ENCODE measurements at places on chromosomes 1 and 21.
A peak's percentile ranks its signal among the peaks of the same experiment; 100 is the strongest.

DNA sequence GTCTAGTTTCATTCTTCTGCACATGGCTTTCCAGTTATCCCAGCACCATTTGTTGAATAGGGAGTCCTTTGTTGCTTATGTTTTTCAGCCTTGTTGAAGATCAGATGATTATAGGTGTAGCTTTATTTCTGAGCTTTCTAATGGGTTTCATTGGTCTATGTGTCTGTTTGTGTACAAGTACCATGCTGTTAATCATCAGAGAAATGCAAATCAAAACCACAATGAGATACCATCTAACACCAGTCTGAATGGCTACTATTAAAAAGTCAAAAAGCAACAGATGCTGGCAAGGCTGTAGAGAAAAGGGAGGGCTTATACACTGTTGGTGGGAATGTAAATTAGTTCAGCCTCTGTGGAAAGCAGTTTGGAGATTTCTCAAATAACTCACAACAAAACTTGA is 321.5 kb upstream of the PTBP2 start:
- DNase-seq: no peak

DNA sequence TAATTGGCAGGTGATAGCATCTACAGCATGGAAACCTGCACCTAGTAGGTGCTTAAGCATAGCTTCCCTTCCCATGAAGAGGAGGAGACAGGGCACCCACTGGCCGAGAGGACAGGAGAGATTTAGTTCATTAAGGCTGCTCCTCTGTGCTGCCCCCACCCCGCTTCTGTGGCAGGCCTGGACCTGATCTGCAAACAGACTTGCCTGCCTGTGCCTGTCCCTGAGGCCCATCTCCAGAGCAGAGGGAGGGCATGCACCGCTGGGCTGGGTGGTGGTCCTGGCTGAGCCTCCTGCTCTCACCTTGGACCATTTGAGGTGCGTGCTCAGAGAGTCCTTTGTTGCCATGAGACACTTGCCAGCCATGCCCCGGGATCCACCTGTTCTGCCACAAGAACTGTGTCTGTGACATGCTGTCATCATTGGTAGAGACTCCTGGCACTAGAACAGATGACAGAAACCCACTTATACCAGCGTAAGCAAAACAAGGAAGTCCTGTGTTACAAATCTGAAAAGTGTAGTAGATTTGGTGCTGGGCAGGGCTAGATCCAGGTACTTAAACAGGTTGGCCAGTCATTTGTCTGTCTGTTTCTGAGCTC is 55.6 kb downstream of the PTPRF start:
- DNase-seq: no peak

- no peak for DNase-seq
Measured at GRCh38 chr1:197976368-197976767, 59.2 kb downstream of the LHX9 start.

DNA sequence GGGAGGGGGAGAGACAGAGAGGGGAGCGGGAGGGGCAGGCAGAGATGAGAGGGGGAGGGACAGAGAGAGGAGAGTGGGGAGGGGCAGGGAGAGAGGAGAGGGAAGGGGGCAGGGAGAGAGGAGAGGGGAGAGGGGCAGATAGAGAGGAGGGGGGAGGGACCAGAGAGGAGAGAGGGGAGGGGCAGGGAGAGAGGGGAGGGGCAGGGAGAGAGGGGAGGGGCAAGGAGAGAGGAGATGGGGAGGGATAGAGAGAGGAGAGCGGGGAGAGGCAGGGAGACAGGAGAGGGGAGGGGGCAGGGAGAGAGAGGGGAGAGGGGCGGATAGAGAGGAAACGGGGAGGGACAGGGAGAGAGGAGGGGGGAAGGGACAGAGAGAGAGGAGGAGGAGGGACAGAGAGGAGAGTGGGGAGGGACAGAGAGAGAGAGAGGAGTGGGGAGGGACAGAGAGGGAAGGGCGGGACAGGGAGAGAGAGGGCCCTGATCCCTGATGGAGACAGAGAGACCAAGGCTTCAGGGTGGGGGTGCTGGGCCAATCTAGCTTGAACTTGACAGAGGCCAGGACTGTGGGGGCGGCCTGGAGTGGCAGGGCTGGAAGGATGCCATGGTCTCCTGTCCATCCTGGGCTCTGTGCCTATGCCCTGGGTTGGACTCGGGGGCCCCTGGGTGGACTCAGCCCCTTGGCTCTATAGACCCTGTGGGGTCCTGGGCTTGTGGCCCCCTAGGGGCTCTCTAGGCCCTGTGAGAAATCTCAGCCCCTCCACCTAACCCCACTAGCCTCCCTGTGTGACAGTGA is 43.6 kb downstream of the DMRTB1 start:
- DNase-seq: no peak

- peak; percentile 82 for DNase-seq
Measured at GRCh38 chr1:87331365-87332241, 2.9 kb downstream of the LMO4 start.

DNA sequence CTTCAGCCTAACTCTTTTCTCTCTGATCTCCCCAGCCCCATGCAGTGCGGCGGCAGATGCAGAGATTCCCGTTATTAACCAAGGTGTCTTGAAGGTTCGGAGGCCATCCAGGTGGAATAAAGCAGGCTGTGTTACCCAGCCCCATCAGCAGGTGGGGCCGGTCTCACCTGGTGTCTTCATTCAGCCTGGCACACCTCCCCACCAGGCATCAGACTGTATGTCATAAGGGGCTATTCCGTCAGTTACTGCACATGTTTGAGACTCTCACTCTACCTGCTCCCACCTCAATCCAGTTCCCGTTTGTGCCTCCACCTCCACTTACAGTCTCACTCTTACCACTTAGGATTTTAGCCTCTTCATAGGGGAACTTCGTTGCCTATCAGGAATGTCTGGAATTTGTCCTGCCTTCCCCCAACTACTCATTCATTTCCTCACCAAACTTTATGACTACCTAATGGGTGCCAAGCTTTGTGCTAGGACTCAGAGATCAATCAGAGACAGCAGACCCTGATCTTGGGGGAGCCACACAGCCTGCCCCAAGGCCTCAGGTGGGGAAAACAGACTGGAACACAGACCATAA is 170.2 kb downstream of the PLPP3 start:
- no peak for DNase-seq

DNA sequence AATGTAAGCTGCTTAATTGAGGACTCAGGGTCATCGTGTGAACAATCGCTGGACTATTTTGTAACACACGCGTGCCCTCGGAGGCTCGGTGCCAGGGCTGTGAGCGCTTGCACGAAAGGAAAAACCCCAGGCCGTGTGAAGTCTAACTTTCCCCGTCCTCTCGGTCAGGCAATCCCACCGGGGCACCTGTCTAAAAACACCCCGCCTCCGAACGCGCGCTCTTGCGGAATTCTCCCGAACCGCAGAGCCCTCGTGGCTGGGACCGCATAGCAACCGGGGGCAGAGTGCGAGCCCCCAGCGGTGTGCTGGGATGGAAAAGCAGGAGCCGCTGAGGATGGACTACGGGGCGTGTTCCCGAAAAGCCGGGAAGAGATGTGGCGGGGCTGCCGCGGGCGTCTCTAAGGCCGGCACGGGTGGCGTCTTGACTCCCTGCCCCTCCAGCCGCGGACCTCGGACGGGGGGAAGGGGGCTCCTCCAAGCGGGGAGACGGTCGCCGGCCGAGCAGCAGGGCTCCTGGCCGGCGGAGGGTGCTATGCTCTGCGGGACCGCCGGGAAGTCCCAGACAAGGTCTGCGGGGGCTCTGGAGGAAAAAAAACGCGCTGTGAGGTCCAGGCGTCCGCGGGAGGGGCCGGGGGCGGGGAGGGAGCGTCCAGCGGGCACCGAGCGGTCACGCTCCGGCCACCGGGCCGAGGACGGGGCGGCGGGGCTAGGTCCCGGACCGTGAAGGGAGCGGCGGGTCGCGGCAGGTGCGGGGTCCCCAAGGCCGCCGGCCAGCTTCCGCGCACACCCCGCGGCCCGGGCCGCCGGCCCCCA is 936 bp downstream of the ZBTB21 start:
- peak; percentile 7 for DNase-seq

DNA sequence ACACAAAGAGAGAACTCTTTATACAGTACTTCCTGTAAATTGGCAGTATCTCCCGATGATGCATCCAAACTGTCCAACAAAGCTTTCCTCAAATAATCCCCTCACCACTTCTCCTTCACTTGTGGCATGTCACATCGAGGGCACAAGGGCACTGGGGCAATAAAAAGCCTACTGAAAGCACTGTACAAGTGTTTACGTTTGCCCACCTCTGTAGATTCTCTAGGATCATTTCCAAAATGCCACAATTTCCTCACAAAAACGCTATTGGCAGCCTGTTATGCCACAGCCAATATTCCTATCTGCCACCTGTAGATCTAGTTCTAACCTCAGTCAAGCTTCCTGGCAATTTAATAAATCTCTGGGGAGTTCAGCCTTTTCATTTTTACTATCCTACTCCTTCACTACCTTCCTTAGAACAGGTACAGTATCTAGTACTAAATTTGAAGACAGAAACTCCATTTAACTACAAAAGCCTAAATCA is 39.9 kb downstream of the HNRNPR start:
- no peak for DNase-seq

DNA sequence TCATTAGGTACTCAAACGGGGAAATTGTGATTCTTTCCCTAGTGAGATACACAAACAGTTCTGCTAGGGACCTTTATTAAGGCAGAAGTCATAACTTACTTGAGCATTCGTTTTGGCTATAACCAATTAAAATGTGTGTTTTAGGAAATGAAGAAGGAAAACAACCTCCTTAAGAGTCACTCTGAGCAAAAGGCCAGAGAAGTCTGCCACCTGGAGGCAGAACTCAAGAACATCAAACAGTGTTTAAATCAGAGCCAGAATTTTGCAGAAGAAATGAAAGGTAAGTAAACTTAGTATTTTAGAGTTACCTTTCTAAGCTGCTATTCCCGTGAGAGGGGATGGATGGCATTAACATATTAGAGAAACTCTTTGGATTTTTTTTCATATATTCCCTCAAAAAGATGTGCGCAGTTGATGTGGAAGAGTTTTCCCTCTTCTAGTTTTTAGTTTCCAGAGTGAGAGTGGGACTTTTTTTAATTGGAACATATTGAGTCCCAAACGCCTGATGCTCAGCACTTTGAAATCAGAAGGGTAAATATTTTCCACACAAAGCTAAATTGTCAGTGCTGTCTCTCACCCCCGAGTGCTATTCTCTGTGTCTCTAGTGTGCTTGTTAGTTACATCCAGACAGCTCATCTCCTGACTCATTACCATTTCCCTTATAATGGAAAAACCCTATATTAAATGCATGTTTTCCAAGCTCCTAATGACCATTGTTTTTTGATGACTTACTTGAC is 34.9 kb downstream of the CENPF start:
- no peak for DNase-seq

DNA sequence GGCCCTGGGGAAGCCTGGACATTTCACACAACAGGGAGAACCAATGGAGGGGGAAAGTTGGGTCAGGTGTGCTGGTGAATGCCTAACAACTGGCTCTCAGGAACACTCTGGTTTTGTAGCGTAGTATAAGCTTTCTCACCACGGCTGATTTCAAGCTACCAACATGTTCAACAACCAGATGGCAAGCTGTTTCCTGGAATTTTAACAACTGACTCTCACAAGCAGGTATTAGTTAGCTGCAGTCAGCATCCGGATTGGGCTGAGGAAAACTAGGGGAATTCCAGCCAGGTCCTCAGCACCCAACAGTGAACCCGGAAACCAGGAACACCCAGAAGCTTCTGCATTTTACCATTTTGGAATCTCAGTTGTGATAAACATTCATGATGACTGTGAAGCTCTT is 162.3 kb upstream of the CAMK1G start:
- DNase-seq: no peak

- DNase-seq: no peak
Measured at GRCh38 chr1:30613188-30613587, 110.2 kb downstream of the MATN1 start.

GRCh38 chr1:1422465-1423244 is 1.6 kb upstream of the ANKRD65 start:
- no peak for DNase-seq

DNA sequence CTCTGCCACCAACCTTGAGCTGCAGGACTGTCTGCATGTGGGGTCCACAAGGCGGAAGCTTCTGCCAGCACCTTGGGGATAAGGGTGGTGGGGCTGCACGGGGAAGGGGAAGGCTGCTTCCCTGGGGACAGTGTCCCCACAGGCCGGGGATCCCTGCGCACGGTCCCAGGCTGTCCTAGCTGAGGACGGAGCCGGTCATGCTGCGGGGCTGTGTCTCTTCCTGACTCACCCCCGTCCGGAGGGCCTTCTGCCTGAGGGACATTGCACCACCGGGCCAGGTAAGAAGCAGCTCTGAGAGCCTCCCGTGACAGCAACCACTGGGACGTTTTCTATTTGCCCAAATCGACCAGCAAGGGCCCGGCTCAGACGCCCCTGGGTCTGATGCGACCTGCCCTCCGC is 29.9 kb downstream of the KRTAP10-1 start:
- DNase-seq: no peak

DNA sequence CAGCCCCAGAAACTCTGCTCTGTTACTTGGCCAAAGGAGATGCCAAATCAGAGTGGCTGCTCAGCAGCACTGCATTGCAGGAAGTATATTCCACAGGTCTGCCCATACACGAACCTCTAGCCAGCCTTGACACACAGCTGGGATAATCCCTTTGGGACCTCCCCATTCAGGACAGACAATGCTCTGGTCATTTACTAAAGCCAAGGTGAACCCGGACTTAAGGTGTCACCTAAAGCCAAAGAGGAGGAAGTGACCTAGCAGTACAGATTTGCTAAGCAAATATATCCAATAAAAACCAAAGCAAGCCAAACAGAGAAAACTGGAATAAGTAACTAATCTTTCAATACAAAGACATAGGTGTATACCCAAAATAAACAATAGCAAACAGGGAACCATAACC is 27.7 kb downstream of the COPA start:
- no peak for DNase-seq

- no peak for DNase-seq
Measured at GRCh38 chr1:203692565-203693470, 66.2 kb downstream of the ATP2B4 start.

DNA sequence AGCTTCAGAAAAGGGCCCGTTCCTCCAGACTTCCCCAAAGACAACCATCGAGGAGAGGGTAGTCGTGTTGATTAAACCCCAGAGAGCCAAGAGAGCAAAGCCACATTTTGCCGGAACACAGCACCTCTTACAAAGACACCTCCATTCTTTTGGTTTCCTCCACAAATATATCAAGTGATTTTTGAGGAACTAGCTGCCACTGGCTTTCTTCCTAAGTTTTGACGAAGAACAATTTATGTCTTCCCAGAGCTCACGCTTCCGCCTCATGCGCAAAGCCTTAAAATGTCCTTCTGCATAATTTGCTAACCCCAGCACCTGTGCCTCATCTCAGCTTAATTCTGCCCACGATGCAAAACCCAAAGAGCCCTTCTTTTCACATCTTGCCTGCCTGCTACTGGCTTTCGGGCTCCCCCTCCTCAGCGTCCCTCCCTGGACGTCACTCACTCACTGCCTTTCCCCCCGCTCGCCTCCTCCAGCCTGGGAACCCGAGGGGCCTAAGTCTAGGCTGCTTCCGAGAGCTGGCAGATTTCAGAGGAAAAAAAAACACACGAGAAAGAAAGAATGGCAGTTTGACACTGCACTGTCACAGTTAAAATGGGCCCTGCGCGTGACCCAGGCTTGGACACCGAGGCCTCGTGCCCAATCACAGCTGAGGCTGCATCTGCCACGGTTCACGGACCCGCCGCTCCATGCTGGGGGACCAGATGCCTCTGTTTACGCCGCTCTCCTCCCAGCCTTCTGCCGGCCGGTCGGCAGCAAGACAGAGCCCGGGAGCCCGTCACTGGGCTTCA is 77.6 kb upstream of the IFNAR2 start:
- DNase-seq: no peak

All from CD8-positive, alpha-beta T cell (primary cell).